ENCODE measurements at places on chromosomes 7 and 10. TPM values are rescaled to one million over a fixed set of nuclear protein-coding genes. Genes with fewer than 3 reads are reported as not detected.
A peak's percentile ranks its signal among the peaks of the same experiment; 100 is the strongest.

DNA sequence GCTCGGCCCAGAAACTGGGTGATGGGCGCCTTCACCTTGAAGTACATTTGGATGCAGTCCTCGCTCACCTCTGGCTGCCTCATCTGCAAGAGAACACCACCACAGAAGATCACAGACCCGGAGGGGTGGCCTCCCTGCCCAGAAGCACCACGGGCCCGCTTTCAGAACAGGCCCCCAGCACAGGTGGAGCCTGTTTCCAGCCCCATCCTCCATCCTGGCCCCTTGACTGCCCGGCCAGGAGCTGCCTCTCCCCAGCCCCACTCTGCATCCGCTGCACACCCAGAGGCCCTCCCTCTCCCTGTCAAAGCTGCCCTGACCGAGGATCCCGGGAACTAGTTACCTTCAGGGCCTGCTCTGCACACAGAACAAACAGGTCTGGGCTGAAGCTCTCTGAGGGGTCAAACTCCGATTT, 724 bp downstream of the CFAP46 start:
- no peak for DNase-seq

DNA sequence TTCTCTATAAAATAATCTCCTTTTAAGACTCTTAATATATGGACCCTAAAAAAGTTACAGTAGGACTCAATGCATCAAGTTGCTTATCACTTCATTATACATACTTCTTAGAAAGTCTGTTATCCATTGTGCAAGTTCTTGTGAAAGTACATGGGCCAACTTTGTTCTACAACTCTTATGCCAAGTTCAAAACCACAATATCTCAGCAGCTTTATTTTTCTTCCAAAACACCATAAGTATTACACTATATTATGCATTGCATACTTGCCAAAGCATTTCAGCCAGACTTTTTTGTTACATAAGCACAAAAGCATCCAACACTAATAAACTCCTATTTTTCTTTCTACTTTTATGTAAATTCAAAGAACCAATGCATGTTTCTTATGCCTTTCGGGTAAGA, 94.4 kb downstream of the AHR start:
- no peak for DNase-seq

- no peak for DNase-seq
These were observed 47.0 kb upstream of the ELMO1 start for GRCh38 chr7:37495574-37496184.

DNA sequence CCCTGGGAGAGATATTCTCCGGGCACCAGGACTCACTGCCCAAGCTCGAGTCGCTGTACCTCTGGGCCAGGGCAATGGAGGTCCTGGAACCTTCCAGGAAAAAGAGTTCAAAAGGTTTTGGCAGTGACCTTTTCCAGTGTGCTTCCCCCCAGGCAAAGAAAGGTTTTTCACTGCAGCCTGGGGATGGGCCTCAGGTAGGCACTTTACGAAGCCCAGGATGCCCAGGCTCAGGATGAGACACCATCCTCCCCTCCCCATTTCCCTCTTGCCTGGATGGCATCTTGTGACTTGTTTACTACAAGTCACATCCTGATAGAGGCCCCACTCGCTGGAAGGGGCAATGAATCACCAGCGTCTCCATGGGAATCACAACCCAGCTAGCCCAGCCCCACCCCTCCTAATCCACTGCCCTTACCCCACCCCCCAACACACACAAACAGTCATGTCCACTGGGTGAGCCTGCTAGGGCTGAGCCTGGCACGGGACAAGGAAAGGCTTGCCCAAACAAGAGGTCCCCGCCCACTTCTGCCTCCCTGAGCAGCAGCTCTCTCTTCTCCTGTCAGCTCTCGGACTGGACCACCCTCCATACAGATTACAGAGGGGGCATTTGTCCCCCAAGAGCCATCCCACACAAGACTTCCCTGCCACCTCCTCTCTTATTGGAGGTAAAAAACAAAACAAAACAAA, 93.8 kb upstream of the SMNDC1 start:
- peak; percentile 53 for DNase-seq

GRCh38 chr10:133618851-133619250, 7.7 kb downstream of the FRG2B start:
- no peak for DNase-seq

DNA sequence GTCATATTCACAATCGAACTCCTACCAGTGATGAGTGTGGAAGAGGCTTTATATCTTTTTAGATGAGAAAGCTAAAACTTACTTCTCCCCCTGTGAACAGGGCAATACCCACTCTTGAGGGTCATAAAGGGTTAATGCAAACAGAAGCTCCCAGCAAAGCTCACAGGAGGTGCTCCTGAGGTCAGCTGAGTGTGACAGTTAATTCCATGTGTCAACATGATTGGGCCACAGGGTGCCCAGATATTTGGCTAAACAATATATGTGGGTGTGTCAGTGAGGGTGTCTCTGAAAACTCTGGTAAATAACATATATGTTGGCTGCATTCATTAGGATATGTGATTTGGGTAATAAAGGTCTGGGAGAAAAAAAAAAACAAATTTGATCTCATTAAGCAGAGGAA, 86.0 kb downstream of the HIP1 start:
- no peak for DNase-seq

GRCh38 chr7:909358-910329, 33.3 kb downstream of the GET4 start:
- DNase-seq = no peak

Gene HPSE2
- 0.81 TPM for polyA plus RNA-seq

Gene PDE6C
- polyA plus RNA-seq = 2.2 TPM

Gene CNTNAP2
- polyA plus RNA-seq = 26.4 TPM
